Muscle of leg (tissue), 16 donors: ENCODE measurements at places on chromosomes 5 and 9. TPM values are rescaled to one million over a fixed set of nuclear protein-coding genes. Genes with fewer than 3 reads are reported as not detected.
A peak's percentile ranks its signal among the peaks of the same experiment; 100 is the strongest.

GRCh38 chr9:34328500-34328986 lies 525 bp downstream of the KIF24 start:
- H3K27ac ChIP-seq = peak overlapping the region; percentile 81
- no peak for DNase-seq
- peak overlapping the region; percentile 71 for H3K4me3 ChIP-seq
- peaks cover 9% of the 10 kb centered on the region for H3K4me1 ChIP-seq

DNA sequence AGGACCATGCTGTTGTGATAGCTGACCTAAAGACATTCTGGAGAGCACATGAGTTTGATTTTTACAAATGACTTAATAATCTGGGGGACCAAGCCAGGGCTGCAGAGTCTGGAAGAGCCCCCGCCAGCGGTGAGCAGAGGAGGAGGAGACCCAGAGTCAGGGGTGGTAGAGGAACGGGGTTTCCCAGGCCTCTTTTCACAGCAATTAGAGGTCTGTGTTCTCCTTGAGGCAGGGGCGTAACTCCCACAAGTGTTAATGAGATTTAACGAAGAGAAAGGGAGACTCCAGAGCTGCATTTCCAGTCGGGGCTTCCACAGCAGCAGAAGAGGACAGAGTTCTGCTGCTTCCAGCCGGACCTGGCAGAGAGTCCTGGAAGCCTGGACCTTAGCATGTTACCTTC lies 137.9 kb upstream of the SLC24A2 start:
- DNase-seq = no peak
- H3K27ac ChIP-seq = no peak overlapping the region
- no peak overlapping the region for H3K4me3 ChIP-seq
- peaks cover 4% of the 10 kb centered on the region for H3K27me3 ChIP-seq
- no peaks in the 10 kb centered on the region for H3K36me3 ChIP-seq
- peaks cover 6% of the 10 kb centered on the region for H3K4me1 ChIP-seq

- H3K27ac ChIP-seq = no peak overlapping the region
- H3K27me3 ChIP-seq = no peaks in the 10 kb centered on the region
- no peak for DNase-seq
- H3K4me3 ChIP-seq = no peak overlapping the region
These were observed 3.3 kb downstream of the CDK9 start for GRCh38 chr9:127789179-127789578.

- H3K36me3 ChIP-seq = no peaks in the 10 kb centered on the region
- peaks cover 12% of the 10 kb centered on the region for H3K4me1 ChIP-seq
- DNase-seq = no peak
- no peak overlapping the region for H3K27ac ChIP-seq
- peaks cover 12% of the 10 kb centered on the region for H3K27me3 ChIP-seq
- no peak overlapping the region for H3K4me3 ChIP-seq
These were observed 11.4 kb upstream of the ANKRD33B start for GRCh38 chr5:10552183-10553143.

ARHGEF39 gene
- 1.4 TPM for total RNA-seq
